Hematopoietic multipotent progenitor cell treated with erythropoietin and hydrocortisone succinate and interleukin-3 and kit ligand, for 8 days (in vitro differentiated cells): ENCODE measurements at places on chromosomes 3 and 15.
A peak's percentile ranks its signal among the peaks of the same experiment; 100 is the strongest.

DNA sequence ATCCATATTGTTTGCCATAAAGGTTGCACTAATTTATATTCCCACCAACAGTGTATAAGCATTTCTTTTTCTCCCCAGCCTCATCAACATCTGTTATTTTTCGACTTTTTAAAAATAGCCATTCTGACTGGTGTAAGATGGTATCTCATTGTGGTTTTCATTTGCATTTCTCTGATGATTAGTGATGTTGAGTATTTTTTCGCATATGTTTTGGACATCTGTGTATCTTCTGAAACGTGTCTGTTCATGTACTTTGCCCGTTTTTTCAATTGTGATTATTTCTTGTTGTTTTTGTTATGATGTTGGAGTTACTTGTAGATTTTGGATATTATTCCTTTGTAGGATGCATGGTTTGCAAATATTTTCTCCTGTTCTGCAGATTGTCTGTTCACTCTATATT, 46.5 kb downstream of the TP63 start:
- DNase-seq = no peak

- DNase-seq = peak; percentile 52
These were observed 13.9 kb upstream of the MGLL start for GRCh38 chr3:127835993-127836882.

GRCh38 chr3:13482106-13482690, 2.1 kb downstream of the HDAC11 start:
- no peak for DNase-seq

DNA sequence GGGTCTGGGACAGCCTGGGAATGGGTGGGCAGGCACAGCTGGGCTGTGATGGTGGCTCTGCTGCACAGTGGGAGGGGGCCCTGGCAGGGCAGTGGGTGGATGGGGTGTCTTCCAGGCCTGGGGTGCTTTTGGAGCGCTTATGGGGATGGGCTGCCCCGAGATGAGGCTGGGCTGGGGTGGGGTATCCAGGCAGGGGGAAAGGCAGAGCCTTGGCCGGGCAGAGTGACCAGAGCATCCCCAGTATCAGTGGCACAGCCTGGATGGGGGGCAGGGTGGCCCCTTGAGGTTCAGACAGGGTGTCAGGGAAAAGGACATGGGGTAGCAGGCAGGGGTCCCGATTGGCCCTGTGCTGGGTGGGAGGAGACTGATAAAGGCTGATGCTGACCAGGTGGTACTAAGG, 26.6 kb downstream of the HDAC11 start:
- no peak for DNase-seq

- DNase-seq = no peak
These were observed 46.1 kb downstream of the APBA2 start for GRCh38 chr15:28931828-28932227.

GRCh38 chr15:29542994-29543393, 273.4 kb upstream of the NSMCE3 start:
- no peak for DNase-seq

GRCh38 chr3:123401836-123402530, 46.9 kb downstream of the ADCY5 start:
- no peak for DNase-seq

GRCh38 chr15:64782751-64783150, 7.4 kb upstream of the RBPMS2 start:
- DNase-seq = no peak

DNA sequence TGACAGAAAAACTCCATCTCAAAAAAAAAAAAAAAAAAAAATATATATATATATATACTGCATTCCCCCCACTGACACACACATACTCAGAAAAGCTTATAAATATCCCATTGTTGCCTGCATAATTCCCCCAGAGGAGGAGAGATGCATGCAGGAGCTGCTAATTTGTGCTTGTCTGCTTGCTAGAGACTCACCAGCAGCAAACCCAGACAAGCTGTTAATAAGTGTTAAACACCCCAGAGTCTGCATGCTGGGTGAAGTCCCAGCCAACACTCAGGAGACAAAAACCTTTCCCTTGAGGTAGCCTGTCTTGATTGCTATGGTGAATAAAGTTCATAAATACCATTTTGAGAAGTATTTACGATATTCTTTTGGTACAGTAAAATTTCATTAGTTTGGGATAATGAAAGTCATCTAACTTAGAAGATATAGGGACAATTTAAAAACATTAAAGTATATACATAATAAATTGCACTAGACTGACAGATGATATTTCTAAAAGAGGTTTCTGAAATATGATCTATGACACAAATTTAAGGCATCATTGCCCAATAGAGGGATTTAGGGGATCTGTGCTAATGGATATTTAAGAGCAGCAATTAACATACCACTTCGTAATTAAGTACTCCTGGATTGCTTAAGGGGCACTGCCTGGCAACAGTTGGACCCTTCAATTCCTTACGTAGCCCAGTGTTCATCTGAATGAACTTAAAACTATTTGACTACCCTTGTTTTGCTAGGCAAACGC, 400.0 kb upstream of the C2CD4B start:
- no peak for DNase-seq

- DNase-seq = no peak
These were observed 43.5 kb downstream of the KLF15 start for GRCh38 chr3:126313580-126314304.

DNA sequence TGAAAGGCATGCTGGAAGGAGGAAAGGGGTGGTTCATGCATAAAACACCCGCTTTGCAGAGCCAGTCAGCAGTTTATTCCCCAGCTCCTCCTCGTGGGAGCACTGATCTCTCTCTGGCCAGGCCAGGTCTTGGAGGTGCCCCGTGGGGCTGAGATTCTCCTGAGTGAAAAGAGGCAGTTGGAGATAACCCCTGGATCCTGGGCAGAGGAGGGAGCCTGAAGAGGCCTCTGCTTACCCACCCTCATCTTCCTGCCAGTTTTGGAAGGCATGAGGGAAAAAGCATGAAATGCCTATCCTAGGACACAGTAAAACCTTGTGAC, 108.3 kb downstream of the SEMA5B start:
- no peak for DNase-seq

DNA sequence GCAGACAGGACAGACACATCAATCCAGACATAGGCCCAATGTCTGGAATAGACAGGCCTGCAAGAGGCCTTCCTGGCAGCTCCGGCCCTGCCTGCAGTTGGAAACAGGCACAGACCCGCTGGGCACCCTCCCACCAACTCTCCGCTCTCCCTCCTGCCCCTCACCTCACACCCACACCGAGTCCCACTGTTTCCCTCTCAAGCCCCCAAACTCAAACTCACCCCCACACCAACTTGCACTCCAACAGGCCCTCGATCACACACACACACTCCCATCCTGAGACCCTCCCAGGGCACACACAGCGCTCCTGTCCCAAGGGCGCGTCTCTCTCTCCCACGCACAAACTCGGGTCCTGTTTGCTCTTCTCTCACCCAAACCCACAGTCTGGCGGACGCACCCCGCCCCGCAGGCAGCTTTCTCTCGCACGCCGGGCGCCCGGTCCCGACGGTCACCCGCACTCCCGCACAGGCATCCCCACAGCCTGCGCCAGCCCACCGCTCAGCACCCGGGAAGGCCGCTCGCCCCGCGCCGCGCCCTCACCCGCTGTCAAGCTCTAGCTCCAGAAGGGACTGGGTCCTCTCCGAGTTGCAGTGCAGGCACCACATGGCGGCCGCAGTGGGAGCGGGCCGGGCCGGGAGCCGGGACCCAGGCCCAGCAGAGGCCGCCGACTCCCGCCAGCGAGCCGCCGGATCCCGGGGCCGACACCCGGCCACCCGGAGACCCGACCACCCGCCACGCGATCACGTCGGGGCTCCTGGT, 106.2 kb downstream of the IQSEC1 start:
- no peak for DNase-seq

- no peak for DNase-seq
These were observed 76.2 kb upstream of the HERC1 start for GRCh38 chr15:63909819-63910437.

- DNase-seq = peak; percentile 56
These were observed 70.1 kb upstream of the GUCA1C start for GRCh38 chr3:109023656-109024254.

- no peak for DNase-seq
These were observed 99.7 kb downstream of the XXYLT1 start for GRCh38 chr3:195171093-195171873.

DNA sequence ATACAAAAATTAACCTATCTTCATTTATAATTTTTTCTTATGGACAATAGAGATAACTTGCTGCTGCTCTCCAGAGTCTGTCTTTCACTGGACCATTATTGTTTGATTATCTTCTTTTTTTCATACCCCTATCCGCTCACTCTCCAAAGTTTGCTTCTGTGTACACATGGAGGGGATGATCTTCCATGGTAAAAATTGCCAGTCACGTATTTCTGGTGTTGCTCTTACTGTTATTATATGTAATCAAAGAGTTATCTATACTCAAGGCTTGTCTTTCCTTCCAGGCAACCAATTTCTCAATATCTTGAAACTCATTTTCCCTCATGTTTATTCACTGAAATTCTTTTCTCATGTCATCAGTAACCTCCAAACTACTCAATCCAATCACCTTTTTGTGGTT, 817.8 kb upstream of the NECTIN3 start:
- DNase-seq = no peak

- DNase-seq = no peak
These were observed 85.6 kb downstream of the LPP start for GRCh38 chr3:188239577-188239976.
